ENCODE measurements at places on chromosomes 6 and 20. TPM values are rescaled to one million over a fixed set of nuclear protein-coding genes. Genes with fewer than 3 reads are reported as not detected.

The THBS2 gene
- 53.5 TPM for total RNA-seq

The TNFRSF21 gene
- total RNA-seq, result 43.3 TPM

The ULBP1 gene
- total RNA-seq, result 0.25 TPM

The SRXN1 gene
- total RNA-seq, result 51.2 TPM

The CRISP2 gene
- not detected for total RNA-seq

The BIRC7 gene
- total RNA-seq, result not detected

The TRAPPC3L gene
- total RNA-seq, result not detected

The WFDC12 gene
- total RNA-seq, result not detected

The RAET1G gene
- 3.6 TPM for total RNA-seq

The TNNC2 gene
- 2.2 TPM for total RNA-seq

The DAAM2 gene
- 57.1 TPM for total RNA-seq

The TRDN gene
- total RNA-seq, result 0.12 TPM

The GPX5 gene
- total RNA-seq, result not detected

The OLIG3 gene
- total RNA-seq, result not detected

The E2F1 gene
- total RNA-seq, result 1.2 TPM

The PLA2G7 gene
- 1.1 TPM for total RNA-seq

The LINC00237 gene
- total RNA-seq, result not detected

The OPRM1 gene
- total RNA-seq, result not detected

The MUC22 gene
- total RNA-seq, result not detected

The AGER gene
- 1.1 TPM for total RNA-seq

The ZC2HC1B gene
- total RNA-seq, result not detected

The ACOT8 gene
- total RNA-seq, result 16.1 TPM

The TOX2 gene
- 7.1 TPM for total RNA-seq

The C2 gene
- total RNA-seq, result 30.6 TPM

The BNIP5 gene
- total RNA-seq, result not detected

The TSHZ2 gene
- total RNA-seq, result 35.6 TPM

The BMP5 gene
- total RNA-seq, result not detected

The PHACTR1 gene
- total RNA-seq, result 17.5 TPM

The VGLL2 gene
- total RNA-seq, result not detected

The TDP2 gene
- 40.2 TPM for total RNA-seq

The RNF182 gene
- 2.1 TPM for total RNA-seq

The AURKA gene
- 4.1 TPM for total RNA-seq

The RBBP8NL gene
- total RNA-seq, result not detected

The HTR1B gene
- not detected for total RNA-seq

The AIF1 gene
- 91.0 TPM for total RNA-seq

The MYLK4 gene
- total RNA-seq, result 0.48 TPM

The TCP11 gene
- total RNA-seq, result not detected

The PACRG gene
- not detected for total RNA-seq

The TREM2 gene
- total RNA-seq, result 3.1 TPM

The CGA gene
- total RNA-seq, result not detected

The LST1 gene
- 34.2 TPM for total RNA-seq

The CBLN4 gene
- total RNA-seq, result 0.13 TPM

The ABRACL gene
- 20.8 TPM for total RNA-seq

The PRSS35 gene
- total RNA-seq, result not detected

The LAMA4 gene
- total RNA-seq, result 459 TPM

The GSTA2 gene
- total RNA-seq, result not detected

The SPACA1 gene
- not detected for total RNA-seq

The PTCRA gene
- total RNA-seq, result not detected

The SS18L1 gene
- total RNA-seq, result 11.5 TPM

The C6orf58 gene
- total RNA-seq, result not detected

The SAPCD1 gene
- total RNA-seq, result not detected

The FHL5 gene
- total RNA-seq, result 20.9 TPM

The OR2B6 gene
- total RNA-seq, result not detected

All from omental fat pad (tissue), 4 donors.